ENCODE measurements at places on chromosomes 16 and 17.
A peak's percentile ranks its signal among the peaks of the same experiment; 100 is the strongest.

- no peak for DNase-seq
Observed at GRCh38 chr17:82400830-82401229, 17.3 kb upstream of the HEXD start.

DNA sequence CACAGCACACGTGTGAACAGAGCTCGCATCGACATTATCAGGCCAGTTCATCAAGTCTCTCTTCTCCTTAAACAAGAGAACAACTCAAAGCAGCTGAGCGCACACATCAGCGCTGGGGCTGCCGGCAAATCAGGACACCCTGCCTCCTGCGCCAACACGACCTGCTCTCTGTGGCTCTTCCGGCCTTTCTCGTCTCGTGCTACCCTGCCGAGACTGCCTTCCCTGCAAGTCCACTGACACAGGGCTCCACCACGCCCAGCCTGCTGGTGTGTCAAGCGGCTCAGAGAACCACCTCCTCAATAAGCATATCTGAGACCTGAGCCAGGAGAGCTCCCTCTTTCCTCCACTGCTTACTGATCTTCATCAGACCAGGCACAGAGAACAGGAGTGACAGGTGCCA lies 96.9 kb downstream of the ZNF778 start:
- no peak for DNase-seq

GRCh38 chr16:81625544-81626153 lies 153.4 kb upstream of the PLCG2 start:
- DNase-seq = peak; percentile 52

- no peak for DNase-seq
Observed at GRCh38 chr16:14585287-14585686, 44.8 kb downstream of the PARN start.
